NCI-H526 (cell line): ENCODE measurements at places on chromosomes 11 and 22.

DNA sequence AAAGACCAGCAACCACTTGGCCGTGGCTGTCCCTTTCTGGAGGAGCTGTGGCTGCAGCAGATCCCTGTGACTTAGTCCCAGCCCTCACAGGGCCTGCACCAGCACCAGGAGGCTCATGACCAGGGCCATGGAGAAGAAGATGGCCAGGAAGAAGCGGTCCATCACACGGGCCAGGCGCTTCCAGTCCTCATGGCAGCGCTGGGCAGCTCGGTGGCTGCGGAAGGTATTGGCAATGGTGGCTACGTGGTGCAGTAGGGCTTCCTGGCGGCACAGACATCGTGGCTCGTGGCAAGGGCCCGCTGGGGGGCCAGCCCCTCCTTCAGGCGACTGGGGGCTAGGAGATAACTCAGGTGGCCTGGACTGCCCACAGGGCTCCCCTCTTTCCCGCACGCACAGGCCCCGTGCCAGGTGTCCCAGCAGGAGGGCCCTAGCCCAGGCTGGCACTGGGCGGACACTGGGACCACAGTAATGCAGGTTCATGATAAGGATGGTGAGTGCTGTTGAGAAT is 5.1 kb downstream of the CHRNA10 start:
- no peak for DNase-seq

GRCh38 chr22:46583571-46583970 is 36.6 kb upstream of the GRAMD4 start:
- DNase-seq: no peak

- DNase-seq: no peak
Measured at GRCh38 chr11:78886616-78887015, 312.0 kb upstream of the NARS2 start.

DNA sequence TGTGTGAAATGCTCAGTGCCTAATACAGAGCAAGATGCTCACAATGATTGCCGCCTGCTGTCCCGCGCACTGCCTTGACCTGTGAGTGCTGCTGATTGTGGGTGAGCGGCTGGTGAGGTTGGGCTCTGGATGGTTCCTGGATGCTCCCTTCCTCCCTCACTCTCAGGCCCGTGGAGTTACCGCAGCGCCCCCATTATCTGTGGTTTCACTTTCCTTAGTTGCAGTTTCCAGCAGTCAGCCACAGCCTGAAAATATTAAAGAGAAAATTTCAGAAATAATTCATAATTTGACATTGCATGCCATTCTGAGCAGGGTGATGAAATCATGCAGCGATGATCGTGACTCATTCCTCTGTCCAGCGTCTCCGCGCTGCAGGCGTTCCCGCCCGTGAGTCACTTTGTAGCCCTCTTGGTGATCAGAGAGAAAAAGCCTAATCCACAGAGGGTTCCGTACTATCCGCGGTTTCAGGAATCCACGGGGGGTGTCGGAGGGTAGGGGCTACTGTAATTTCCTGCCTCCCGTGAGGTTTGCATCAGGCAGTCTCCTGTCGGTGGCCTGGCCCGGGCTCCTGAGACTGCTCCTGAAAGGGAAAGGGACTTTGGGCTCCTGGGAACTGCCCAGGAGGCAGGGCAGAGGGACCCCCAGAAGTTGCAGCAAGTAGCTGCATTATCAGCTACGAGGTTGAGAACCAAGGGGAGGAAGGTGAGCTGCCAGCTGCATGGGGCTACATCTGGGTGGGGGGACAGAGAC is 10.6 kb downstream of the RPL3 start:
- DNase-seq: no peak

DNA sequence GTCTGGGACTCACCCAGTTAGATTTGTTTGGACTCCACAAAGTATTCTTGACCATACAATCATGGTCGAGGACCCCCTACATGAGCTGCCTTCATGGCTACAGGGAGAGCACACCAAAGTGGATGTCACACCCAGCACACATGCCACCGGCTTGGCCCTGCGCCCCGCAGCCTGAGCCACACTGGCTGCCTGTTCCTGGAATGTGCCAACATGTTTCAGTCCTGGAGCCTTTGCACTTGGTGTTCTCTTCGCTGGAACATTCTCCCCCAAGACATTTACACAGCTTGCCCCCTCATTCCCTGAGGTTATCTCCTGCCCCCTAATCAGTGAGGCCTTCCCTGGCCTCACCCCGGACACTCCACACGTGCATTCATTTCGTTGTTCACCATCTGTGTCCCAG is 46.0 kb downstream of the PPARA start:
- DNase-seq: no peak

- no peak for DNase-seq
Measured at GRCh38 chr11:107116358-107116757, 98.1 kb upstream of the GUCY1A2 start.

DNA sequence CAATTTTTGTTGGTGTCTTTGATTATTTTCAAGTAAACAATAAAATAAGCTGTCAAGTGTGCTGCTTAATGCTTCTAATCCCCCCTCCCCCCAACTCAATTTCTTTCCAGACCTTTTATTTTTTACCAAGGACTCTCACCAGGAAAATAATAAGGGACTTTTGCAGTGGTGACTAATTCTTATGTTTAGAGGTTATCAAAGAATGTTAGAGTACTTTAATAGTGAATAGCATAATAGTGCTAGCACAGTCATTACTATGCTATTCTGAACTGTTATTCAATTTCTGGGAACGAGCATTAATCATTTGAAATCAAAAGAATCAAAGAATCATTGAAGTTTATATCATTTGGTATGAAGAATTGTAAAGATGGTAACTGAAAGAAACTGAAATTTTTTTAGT is 251.4 kb downstream of the DDX10 start:
- no peak for DNase-seq

DNA sequence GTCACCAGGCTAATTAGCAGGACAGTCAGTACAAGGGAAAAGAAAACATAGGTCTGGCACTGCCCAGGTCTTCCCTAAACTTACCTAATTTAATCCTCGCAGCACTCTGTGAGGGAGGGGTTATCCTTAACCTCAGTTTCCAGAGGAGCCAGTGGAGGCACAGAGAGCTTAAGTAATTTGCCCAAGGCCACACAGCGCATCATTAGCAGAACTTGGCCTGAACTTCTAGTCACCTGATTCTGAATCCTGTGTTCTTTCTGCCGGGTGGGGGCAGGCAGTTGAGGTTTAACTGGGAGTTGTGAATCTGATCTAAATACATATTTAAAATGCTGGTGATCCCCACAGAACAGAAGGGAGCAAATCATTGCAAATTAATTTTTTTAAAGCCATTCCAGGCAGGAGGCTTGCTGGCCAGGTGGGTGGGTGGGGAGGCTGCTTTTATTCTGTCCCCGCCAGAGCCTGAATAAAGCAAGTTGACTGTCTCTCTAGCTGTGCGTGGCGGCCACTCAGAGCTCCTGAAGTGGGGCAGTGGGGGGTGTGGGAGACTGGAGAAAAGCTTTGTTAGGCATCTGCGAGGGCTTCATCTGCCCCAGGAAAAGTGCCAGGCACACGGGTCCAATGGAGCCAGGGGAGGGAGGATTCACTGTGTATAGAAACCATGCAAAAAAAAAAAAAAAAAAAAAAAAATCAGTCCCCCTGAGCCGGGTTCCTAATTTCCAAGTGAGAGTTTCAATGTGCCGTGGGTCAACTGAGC is 66.1 kb downstream of the NFAM1 start:
- DNase-seq: no peak

DNA sequence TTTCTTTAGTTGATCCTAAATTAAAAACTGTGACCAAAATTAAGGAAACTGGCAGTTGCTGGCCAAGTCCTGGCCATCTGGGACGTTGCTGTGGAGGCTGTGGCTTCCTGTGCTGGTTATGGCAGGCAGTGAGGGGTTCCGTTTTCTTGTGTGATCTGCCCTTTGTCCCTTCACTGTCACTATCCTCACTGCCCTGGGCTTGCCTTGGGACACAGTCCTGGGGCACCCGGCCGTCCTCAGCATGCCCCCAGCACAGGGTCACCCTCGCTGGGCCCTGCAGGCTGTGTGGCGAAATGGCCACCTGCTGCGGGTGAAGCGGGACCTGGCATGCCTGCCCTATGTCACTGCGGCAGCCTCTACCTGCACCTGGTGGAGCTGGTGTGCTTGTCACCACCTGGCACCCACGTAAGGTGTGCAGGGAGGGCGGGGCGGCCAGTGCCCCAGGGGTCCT is 52.5 kb upstream of the SLC22A12 start:
- DNase-seq: no peak

GRCh38 chr11:85710917-85711316 is 24.9 kb upstream of the CCDC89 start:
- no peak for DNase-seq

- no peak for DNase-seq
Measured at GRCh38 chr11:85965202-85965601, 103.7 kb downstream of the PICALM start.

DNA sequence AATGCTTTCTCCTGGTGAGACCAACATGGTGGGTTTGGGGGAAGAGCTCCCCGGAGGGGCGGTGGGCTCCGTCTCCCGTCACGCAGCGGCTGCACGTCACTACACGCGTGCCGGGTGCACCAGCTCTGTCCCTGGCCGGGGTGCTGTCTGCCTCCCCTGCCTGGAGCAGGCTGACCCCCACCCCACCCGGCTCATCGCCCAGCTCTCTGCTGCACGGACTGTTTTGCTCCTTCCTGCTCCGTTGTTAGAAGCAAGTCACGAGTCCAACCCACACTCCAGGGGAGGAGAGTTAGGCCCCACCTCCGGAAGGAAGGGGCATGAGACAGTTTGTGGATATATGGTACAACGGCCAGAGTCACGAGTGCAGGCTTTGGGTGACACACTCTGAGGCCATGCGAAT is 364.9 kb downstream of the BRD1 start:
- DNase-seq: no peak

DNA sequence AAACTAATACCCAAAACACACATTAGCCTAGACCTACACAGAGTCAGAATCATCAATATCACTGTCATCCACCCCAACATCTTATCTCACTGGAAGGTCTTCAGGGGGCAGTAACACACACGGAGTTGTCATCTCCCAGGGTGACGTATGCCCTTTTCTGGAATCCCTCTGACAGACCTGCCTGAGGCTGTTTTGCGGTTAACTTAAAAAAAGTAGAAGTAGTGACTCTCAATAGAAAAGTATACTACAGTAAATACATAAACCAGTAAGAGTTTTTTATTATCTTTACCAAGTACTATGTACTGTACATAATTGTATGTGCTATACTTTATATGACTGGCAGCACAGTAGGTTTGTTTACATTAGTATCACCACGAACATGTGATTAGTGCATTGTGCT is 80.5 kb downstream of the PGR start:
- no peak for DNase-seq

- no peak for DNase-seq
Measured at GRCh38 chr11:76729214-76729613, 53.9 kb upstream of the TSKU start.

- DNase-seq: no peak
Measured at GRCh38 chr11:58391879-58392278, 14.8 kb downstream of the OR5B3 start.

DNA sequence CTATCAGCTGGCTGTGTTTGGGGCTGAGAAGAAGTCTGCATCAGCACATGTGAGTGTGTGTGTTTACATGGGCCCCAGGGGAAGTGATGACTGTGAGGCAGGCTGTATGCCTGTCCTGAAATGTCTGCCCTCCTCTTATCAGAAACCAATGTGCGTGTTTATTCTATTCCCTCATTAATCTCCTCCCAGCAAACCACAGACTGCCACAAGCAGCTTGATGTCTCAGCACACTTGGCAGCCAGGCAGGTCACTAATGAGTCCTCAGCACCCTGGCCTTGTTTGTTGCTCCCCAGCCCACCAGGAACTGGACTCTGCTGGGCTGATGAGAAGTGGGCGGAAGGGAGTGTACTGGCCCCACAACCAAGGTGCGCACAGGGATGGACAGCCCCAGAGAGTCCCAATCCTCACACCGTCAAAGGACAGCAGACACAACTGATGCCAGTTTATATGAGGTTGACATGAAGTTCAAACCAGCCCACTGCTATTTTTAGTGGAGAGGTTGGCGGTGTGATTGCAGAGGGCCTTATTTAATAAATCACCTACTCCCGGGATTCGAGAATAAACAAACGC is 225.8 kb downstream of the ETS1 start:
- peak; percentile 16 for DNase-seq

GRCh38 chr11:47418454-47419259 is 7.6 kb downstream of the PSMC3 start:
- DNase-seq: no peak

- no peak for DNase-seq
Measured at GRCh38 chr22:46551321-46551720, 13.9 kb upstream of the CELSR1 start.

GRCh38 chr11:129895126-129896041 is at the start of gene NFRKB:
NFRKB (minus strand) TSS chr11:129895578; CDS start chr11:129892849, 2,729 bp downstream.
- peak; percentile 99 for DNase-seq

DNA sequence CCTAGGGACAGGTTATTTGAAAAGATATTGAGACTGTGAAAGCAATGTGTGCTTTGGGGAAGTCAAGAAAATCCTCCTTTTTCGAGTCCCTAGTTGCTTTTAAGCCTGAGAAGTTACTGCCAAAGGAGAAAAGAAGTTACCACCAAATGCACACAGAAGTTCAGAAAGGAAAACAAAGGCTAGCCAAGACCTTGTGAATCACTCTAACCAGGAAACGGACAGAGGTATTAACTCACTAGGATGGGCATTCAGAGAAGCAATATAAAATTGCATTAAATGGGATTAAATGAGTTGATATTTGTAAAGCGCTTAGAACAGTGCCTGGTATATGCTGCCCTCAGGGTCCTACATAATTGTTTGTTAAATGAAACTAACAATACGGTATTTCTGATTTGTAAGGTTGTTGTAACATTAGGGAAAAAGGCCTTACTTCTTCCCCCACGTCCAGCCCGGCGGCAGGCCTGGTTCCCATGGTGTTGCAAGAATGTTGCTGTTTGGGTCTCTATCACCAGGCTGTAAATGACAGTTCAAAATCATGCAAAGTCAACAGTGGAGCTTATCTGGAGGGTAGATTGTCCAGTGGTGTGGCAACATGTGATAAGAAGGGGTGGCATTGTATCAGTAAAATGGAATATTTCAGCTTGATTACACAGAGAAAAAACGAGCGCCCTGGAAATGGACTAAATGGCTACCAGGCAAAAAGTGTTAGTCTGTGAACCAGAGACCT is 7.1 kb downstream of the TMA7B start:
- DNase-seq: no peak

- DNase-seq: no peak
Measured at GRCh38 chr22:28909375-28909774, 26.0 kb downstream of the ZNRF3 start.

DNA sequence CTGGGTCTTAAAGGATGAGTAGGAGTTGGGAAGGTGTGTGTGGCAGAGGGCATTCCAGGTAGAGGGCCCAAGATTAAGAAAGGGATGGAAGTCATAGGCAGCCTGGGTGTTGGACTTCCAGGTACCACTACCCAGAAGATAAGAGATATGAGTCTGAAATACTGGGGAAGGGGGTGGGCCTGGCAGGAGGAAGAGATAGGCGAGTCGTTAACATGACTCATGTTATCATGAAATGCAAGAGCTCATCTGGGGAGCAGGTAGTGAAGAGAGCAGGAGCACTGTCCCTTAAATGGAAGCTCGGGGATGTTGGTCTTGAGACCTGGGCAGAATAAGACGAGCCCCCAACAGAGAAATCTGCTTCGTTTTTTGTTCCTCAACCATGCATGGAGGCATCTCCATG is 10.2 kb downstream of the ZC3H7B start:
- no peak for DNase-seq

- DNase-seq: no peak
Measured at GRCh38 chr22:29073618-29074275, 912 bp downstream of the KREMEN1 start.

GRCh38 chr11:101840704-101841103 is 74.1 kb upstream of the CEP126 start:
- DNase-seq: no peak
